Activated naive CD8-positive, alpha-beta T cell treated with anti-CD3 and anti-CD28 coated beads, Interleukin-2, amount 50 U/mL, for 16 hours (primary cell): ENCODE measurements at places on chromosomes 6 and 20.

DNA sequence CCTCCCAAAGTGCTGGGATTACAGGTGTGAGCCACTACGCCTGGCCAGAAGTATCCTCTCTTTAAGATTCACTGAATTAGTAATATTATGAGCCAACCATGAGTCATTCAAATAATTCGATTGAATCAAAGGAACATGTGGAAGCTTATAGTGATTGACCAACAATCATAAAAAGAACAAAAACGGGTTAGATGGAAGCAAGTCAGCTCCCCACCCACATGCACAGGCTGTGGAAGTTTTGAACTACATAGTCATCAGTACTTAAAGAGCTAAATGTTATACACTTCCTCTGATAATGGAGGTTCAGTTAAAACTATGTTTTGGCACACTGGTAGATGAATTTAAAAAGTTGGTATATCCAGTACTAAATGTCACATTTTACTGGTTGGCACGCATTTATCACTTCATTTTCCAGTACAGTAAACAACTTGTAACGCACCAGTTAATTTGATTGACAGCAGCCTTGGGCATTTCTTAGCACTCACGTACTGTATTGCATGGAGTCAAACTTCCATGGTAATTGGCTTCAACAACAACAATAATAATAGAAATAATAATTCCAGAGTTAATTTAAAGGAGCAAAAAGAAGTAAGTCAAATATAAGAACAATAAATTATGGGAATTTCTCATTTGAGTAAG lies 1107.3 kb upstream of the MAP3K7 start:
- DNase-seq = no peak

DNA sequence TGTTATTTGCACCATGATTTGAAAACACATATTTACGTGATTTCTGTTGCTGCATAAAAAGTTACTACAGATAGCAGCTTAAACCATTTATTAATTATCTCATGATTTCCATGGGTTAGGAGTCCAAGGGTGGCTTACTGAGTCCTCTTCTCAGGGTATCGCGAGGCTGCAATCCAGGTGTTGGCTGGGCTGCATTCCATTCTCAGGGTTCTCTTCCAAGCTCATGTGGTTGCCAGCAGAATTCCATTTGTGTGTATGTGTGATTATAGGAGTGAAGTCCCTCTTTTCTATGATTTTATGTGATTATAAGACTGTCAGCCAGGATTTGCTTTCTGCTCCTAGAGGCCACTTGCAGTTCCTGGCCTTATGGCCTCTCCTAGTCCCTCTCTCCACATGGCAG lies 135.1 kb downstream of the FAM83B start:
- DNase-seq = no peak

GRCh38 chr6:514396-514978 lies 122.9 kb downstream of the IRF4 start:
- no peak for DNase-seq

- DNase-seq = no peak
Observed at GRCh38 chr6:16318953-16319720, 80.8 kb downstream of the GMPR start.

- no peak for DNase-seq
Observed at GRCh38 chr6:159806021-159806458, 6.0 kb downstream of the PNLDC1 start.

- no peak for DNase-seq
Observed at GRCh38 chr20:32991792-32992641, 12.2 kb downstream of the SUN5 start.

- no peak for DNase-seq
Observed at GRCh38 chr20:38601216-38602184, at the start of gene ARHGAP40. Gene ARHGAP40 (plus strand): TSS chr20:38601809.

GRCh38 chr6:37536491-37537190 lies 36.9 kb upstream of the CCDC167 start:
- no peak for DNase-seq

DNA sequence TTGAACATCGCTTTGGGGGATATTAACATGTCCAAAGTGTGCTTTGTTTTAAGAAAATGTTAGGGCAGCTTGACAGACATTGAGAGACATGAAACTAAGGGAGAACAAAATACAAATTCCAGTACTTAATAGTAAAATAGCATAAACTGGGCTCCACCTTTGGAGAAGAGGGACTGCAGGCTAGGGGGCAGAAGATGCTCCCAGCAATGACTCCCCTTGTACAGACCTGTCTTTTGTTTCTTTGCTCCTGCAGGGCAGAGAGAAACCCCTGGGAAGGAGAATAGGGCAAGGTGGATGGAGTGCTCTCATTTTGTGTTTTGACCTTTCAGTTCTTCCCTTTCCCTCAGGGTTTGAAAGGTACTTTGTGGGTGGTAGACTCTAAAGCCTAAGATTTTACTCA lies 115.6 kb upstream of the PLCB4 start:
- DNase-seq = no peak

- DNase-seq = peak; percentile 10
Observed at GRCh38 chr6:156779206-156780094, 2.3 kb downstream of the ARID1B start.

- DNase-seq = no peak
Observed at GRCh38 chr6:22435151-22435550, 134.2 kb upstream of the HDGFL1 start.

GRCh38 chr20:53915446-53916172 lies 154.8 kb downstream of the BCAS1 start:
- DNase-seq = peak; percentile 89
